ENCODE measurements at places on chromosomes 16 and 17. TPM values are rescaled to one million over a fixed set of nuclear protein-coding genes. Genes with fewer than 3 reads are reported as not detected.

- peaks cover 5% of the 10 kb centered on the region for H3K36me3 ChIP-seq
- peak overlapping the region; percentile 96 for H3K4me3 ChIP-seq
- no peaks in the 10 kb centered on the region for H3K27me3 ChIP-seq
Measured at GRCh38 chr17:30600830-30601494, 123.8 kb downstream of the GOSR1 start.

DNA sequence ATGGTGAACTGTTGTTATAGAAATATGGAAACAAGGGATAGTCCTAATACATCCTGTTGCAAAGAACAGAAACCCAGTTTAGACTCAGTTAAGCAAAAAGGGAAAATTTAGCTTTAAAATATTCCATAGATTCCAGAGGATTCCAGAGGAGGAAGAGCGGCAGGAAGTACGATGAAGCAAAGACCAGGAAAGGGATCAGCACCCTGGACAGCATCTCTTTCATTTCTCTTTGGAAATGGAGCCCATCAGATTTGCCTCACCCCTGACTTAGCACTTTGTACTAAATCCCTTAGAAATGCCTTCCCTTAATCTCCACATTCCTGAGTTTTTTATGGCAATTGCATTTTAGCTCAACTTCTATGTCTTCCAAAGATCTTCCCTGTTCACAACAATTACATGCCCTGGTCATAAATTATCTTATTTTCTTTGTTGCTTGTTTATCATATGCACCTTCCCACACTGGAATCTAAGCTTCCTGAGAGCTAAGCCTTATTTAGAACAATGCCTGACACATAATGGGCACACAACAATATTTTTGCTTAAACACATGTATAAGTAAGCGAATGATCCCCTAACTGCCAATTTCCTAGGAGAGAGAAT lies 150.0 kb upstream of the RBFOX1 start:
- H3K27ac ChIP-seq = no peak overlapping the region
- no peak for DNase-seq
- no peaks in the 10 kb centered on the region for H3K27me3 ChIP-seq
- H3K4me1 ChIP-seq = no peaks in the 10 kb centered on the region
- no peak overlapping the region for H3K4me3 ChIP-seq
- H3K36me3 ChIP-seq = no peaks in the 10 kb centered on the region

GRCh38 chr16:28586466-28586865 lies 10.4 kb downstream of the SULT1A2 start:
- H3K4me3 ChIP-seq = no peak overlapping the region
- H3K4me1 ChIP-seq = peaks cover 7% of the 10 kb centered on the region
- no peaks in the 10 kb centered on the region for H3K27me3 ChIP-seq

- H3K4me1 ChIP-seq = peaks cover 10% of the 10 kb centered on the region
- H3K27me3 ChIP-seq = no peaks in the 10 kb centered on the region
- DNase-seq = peak; percentile 69
- H3K36me3 ChIP-seq = peaks cover 5% of the 10 kb centered on the region
- H3K27ac ChIP-seq = no peak overlapping the region
Measured at GRCh38 chr17:81967533-81968395, 6.8 kb upstream of the NOTUM start.

The NXPH3 gene
- total RNA-seq = not detected

- peak within 1 kb of the TSS; percentile 79 for H3K4me3 ChIP-seq
- H3K4me1 ChIP-seq = peaks cover 16% of the 10 kb centered on the region
- H3K36me3 ChIP-seq = peaks cover 9% of the 10 kb centered on the region
- peak within 1 kb of the TSS; percentile 68 for H3K27ac ChIP-seq
Measured at GRCh38 chr16:82169861-82170845, at the start of gene MPHOSPH6. MPHOSPH6 (minus strand) TSS chr16:82170224; CDS start chr16:82170175, 49 bp downstream.

DNA sequence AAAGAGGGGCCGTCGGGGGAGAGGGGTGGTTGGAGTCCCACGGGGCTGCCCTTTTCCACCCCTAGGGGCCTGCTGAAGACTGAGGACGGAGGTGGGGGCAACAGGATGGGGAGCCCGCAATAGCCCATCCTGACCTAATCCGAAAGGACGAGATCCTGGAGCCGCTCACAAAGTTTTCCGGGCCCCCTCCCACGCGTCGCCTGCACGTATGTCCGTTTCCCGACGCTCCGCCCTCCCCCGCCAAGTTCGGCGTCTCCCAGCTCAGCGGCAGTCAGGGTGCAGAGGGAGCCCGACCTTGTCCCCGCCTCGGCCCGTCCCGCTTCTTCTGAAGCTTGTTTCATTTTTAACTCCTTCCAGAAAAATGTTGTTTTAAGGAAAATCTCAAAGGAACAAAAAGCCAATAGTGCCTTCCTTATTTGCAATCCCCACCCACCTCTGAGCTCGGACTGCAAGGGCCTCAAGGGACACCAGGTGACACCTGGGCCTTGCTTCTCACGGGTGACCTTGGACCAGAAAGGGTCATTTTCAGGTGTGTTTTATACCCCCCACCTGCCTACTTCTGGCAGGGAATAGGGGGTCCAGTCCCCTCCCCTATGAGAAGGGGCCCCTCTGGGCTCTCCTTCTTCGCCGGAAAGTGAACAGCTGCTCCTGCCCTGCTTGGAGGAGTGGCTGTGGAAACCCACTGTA lies 3.4 kb upstream of the ZNF423 start:
- peaks cover 4% of the 10 kb centered on the region for H3K4me1 ChIP-seq
- DNase-seq = no peak
- H3K4me3 ChIP-seq = no peak overlapping the region

The DOC2B gene
- not detected for total RNA-seq

DNA sequence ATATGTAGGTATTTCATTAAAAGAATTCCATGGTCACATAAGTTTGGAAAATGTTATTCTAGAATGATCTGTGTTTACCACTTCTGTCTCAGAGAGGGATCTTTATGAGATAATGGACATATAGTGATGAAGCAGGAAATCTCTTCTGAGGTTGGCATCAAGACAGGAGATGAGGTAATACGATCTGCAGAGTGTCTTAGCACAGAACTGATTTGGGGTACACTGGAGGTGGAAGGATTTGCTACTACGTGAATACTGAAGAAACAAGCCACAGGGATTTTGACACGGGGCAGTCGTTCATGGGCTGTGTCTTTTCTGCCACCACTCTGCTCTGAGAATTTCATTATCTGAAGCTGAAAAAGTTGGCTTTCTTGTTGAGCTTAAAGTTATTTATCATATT lies 5.5 kb downstream of the CBFB start:
- no peaks in the 10 kb centered on the region for H3K27me3 ChIP-seq
- peaks cover 32% of the 10 kb centered on the region for H3K36me3 ChIP-seq
- H3K27ac ChIP-seq = no peak overlapping the region
- H3K4me1 ChIP-seq = peaks cover 6% of the 10 kb centered on the region
- DNase-seq = no peak

DNA sequence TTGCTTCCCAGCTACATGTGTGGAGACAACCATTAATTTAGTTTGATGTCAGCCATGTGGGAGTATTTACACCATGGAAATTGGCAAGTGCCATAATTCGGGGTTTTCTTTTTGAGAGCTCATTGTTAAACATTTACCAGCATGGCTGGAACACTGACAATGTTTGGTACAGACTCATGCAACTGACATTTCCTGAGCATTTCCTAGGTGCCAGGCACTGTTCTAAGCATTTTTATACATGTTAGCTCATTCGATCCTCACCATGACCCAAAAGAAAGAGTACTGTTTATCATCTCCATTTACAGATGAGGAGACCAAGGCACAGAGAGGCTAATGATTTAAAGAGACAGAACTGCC lies 86.9 kb downstream of the FOXL1 start:
- no peaks in the 10 kb centered on the region for H3K36me3 ChIP-seq
- peaks cover 47% of the 10 kb centered on the region for H3K4me1 ChIP-seq
- peak overlapping the region; percentile 66 for H3K4me3 ChIP-seq
- H3K27ac ChIP-seq = peak overlapping the region; percentile 98
- DNase-seq = peak; percentile 89

GRCh38 chr16:31295206-31295605 lies 35.4 kb downstream of the ITGAM start:
- H3K4me3 ChIP-seq = no peak overlapping the region
- DNase-seq = no peak
- no peaks in the 10 kb centered on the region for H3K36me3 ChIP-seq
- no peak overlapping the region for H3K27ac ChIP-seq
- H3K27me3 ChIP-seq = no peaks in the 10 kb centered on the region

DNA sequence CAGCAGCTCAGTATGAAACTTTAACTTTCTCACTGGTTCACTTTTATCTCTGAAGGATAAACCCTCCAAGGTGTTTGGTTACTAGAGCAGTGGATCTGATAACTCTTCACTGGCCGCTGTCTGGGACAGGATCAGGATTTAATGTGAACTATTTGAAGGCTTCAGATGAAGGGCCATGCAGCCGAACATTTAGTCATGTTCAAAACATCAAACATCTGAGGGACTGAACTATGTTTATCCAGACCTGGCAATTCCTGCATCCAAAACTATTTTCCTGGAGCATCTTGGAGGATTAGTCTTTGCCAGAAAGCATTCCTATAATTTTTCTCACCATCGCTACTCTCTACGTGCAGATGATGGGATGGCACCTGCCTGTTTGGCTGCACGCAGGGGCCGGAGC lies 20.3 kb upstream of the PMP22 start:
- H3K4me1 ChIP-seq = peaks cover 5% of the 10 kb centered on the region
- DNase-seq = no peak
- H3K36me3 ChIP-seq = no peaks in the 10 kb centered on the region
- H3K4me3 ChIP-seq = no peak overlapping the region
- H3K27me3 ChIP-seq = peaks cover 49% of the 10 kb centered on the region

The TMEM220 gene
- 0.96 TPM for total RNA-seq

- H3K27ac ChIP-seq = no peak overlapping the region
- no peaks in the 10 kb centered on the region for H3K36me3 ChIP-seq
- no peak overlapping the region for H3K4me3 ChIP-seq
- no peak for DNase-seq
- peaks cover 10% of the 10 kb centered on the region for H3K4me1 ChIP-seq
- no peaks in the 10 kb centered on the region for H3K27me3 ChIP-seq
Measured at GRCh38 chr16:60810250-60810649, 1226.0 kb downstream of the CDH8 start.

The MCRIP1 gene
- total RNA-seq = 35.6 TPM

- DNase-seq = no peak
- no peak overlapping the region for H3K27ac ChIP-seq
- peaks cover 7% of the 10 kb centered on the region for H3K36me3 ChIP-seq
- H3K4me3 ChIP-seq = peak overlapping the region; percentile 78
- peaks cover 5% of the 10 kb centered on the region for H3K4me1 ChIP-seq
Measured at GRCh38 chr16:3189869-3190268, 1.9 kb downstream of the OR1F1 start.

- H3K36me3 ChIP-seq = peaks cover 13% of the 10 kb centered on the region
- H3K4me3 ChIP-seq = no peak overlapping the region
- H3K27me3 ChIP-seq = no peaks in the 10 kb centered on the region
Measured at GRCh38 chr16:35750701-35751104, 2291.3 kb downstream of the TP53TG3F start.

The MYH11 gene
- not detected for total RNA-seq

- H3K36me3 ChIP-seq = no peaks in the 10 kb centered on the region
- H3K27me3 ChIP-seq = no peaks in the 10 kb centered on the region
- no peak overlapping the region for H3K27ac ChIP-seq
- no peak for DNase-seq
Measured at GRCh38 chr17:61720016-61720795, 129.2 kb upstream of the NACA2 start.

The GNGT2 gene
- not detected for total RNA-seq

- H3K27ac ChIP-seq = no peak overlapping the region
- peaks cover 22% of the 10 kb centered on the region for H3K27me3 ChIP-seq
- no peak overlapping the region for H3K4me3 ChIP-seq
- no peak for DNase-seq
Measured at GRCh38 chr17:32285306-32285705, 19.7 kb downstream of the RHBDL3 start.

The SLC5A2 gene
- total RNA-seq = not detected

DNA sequence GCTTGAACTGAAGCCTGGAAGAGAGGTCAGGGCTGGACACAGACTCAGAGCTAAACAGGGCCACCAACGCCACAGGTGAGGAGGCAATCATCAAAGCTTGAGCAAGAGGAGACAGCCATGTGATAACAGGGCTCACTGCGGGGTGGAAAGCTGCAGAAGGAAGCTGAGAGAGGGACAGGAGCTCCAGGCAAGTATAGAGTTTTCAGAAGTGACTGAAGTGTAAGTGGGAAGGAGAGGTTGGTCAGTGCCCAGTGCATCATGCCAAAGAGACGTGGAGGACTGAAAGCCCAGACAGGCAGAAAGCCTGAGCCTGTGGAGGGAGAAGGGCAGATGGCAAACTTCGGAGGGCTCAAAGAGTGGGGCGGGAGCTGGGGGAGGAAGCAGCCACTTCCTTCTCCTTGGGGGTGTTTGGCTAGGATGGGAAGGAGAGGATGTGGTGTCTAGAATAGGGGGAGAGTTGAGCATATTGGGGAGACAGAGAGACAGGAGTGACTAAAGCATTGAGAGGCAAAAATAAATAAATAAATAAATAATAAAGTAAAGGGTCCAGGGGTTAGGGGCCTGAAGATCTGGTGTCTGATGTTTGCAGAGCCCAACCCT lies 2.6 kb downstream of the KIFC3 start:
- peaks cover 44% of the 10 kb centered on the region for H3K4me1 ChIP-seq
- no peaks in the 10 kb centered on the region for H3K27me3 ChIP-seq
- DNase-seq = no peak
- H3K27ac ChIP-seq = no peak overlapping the region

GRCh38 chr17:47811709-47812108 lies 9.9 kb downstream of the OSBPL7 start:
- peaks cover 9% of the 10 kb centered on the region for H3K36me3 ChIP-seq
- H3K4me3 ChIP-seq = no peak overlapping the region
- peaks cover 23% of the 10 kb centered on the region for H3K4me1 ChIP-seq
- no peak for DNase-seq
- H3K27me3 ChIP-seq = no peaks in the 10 kb centered on the region
- peak overlapping the region; percentile 16 for H3K27ac ChIP-seq

The TSPOAP1 gene
- total RNA-seq = not detected

- H3K27ac ChIP-seq = peak overlapping the region; percentile 68
- H3K4me1 ChIP-seq = peaks cover 20% of the 10 kb centered on the region
- peak overlapping the region; percentile 38 for H3K4me3 ChIP-seq
- DNase-seq = no peak
Measured at GRCh38 chr16:3949946-3950342, 69.4 kb upstream of the CREBBP start.

DNA sequence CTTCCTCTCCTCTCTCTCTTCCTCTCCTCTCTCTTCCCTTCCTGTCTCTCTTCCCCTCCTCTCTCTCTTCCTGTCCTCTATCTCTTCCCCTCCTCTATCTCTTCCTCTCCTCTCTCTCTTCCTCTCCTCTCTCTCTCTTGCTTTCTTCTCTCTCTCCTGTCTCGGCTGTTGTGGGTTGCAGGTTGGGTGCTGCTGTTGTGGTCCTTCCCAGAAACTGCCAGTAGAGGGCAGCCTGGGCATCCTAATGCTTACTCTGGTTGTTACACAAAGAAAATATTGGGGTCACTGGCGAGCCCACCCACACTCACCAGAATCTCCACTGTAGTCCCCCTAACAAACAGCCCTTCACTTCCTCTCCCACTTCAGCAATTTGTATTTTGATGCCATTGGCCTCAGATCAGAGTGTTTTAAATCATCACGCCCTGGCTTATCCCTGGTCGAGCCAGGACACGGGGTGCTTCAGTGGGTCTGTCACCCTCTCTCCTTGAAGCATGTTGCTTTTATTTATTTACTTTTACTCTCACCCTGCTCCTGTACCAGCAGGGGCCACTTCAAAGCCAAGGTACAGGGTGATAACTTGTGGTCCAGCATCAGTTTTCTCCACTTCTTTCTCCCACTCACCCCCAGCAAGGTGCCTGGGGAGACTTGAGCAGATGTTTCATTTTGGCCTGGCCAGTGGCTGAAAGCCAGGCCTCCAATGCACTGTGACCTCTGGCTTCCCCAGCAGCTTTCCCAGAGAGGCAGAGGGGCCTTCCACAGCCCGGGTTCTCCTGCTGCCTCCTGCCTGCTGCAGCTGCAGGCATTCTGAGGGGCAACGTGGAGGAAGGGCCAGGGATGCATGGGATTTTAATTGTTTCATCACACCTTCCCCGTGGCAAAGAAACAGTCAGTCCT lies 4.7 kb upstream of the MMP15 start:
- peaks cover 15% of the 10 kb centered on the region for H3K36me3 ChIP-seq
- H3K4me1 ChIP-seq = peaks cover 15% of the 10 kb centered on the region
- peak; percentile 54 for DNase-seq
- no peaks in the 10 kb centered on the region for H3K27me3 ChIP-seq
- H3K27ac ChIP-seq = no peak overlapping the region
- no peak overlapping the region for H3K4me3 ChIP-seq

The TBC1D3 gene
- total RNA-seq = 3.6 TPM

The RAB11FIP4 gene
- total RNA-seq = 2.8 TPM

Measured in MCF 10A (cell line).